NCI-H187 treated with DMSO at 0.1 percent for 48 hours (cell line): ENCODE measurements at places on chromosomes 2 and 18.

DNA sequence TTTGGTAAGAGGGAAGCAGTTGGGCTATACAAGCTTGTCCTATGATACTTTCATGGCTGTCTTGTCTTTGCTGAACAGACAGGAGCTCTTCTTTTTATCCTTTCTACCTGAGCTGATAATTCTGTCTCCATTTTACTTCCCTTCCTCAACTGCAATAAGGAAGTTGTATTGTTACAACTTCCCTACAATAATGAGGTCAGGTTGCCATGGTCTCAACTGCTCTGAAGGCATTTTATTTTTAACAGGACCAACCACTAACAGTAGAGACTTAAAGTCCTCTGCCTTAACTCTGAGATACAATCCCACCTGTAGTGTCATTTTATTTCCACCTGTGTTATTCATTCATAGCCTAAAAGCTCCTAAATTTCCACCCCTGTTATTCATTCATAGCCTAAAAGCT lies 118.6 kb upstream of the PGAP1 start:
- DNase-seq: no peak

GRCh38 chr18:22387364-22387763 lies 30.4 kb downstream of the CTAGE1 start:
- no peak for DNase-seq

DNA sequence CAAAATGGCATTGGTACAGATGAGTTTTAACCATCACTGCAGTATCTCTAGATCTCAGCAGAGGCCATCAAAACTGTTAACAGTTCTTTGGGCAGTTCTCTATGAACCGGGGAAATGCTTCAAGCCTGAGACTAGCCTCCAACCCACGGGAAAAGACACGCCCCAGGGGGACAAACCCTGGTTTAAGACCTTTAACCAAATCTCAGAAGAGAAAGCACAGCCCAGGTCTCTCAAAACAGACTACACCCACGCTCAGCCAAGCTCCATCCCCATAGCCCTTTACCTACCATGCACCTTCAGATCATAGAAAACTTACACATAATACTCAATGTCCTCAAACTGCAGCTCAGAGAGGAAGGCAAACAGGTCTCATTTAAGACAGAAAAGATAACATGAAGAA lies 78.3 kb downstream of the TMEM163 start:
- DNase-seq: no peak

DNA sequence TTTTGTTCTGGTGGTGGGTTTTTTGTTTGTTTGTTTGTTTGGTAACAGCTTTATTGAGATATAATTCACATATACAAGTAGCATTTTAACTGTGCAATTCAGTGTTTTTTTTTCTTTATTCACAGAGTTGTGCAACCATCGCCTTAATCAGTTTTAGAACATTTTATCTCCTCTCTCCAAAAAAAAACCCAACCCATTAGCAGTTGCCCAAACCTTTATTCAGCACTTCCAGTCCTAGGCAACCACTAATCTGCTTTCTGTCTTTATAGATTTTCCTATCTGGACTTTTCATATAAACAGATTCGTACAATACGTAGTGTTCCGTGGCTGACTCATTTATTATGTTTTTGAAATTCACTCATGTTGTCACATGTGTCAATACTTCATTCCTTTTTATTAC lies 38.7 kb downstream of the CCDC138 start:
- DNase-seq: no peak

GRCh38 chr2:2244508-2244907 lies 86.6 kb downstream of the MYT1L start:
- DNase-seq: no peak
